ENCODE measurements at places on chromosomes 4 and X.

GRCh38 chr4:169040559-169041261 lies 30.7 kb upstream of the CBR4 start:
- DNase-seq = no peak

DNA sequence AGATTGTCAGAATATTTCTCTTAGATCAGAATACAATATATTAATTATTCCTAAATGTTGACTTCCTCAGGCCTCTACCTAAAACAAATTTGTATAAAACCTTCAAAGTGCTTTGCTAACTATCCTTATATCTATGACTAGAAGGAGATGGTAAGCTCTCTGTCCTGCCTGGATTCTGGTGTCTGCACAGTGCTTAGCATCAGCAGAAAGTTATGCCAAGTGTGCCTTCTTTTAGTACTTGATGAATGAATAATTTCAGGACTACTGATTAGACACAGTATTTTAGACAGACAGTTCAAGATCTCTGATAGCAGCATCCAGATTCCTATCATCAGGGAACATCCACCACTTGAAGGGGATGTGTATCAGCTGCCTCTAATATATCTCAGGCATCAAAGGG lies 242.4 kb upstream of the TLL1 start:
- DNase-seq = no peak

GRCh38 chr4:113384600-113384999 lies 335.1 kb downstream of the ANK2 start:
- DNase-seq = no peak

GRCh38 chr4:138977524-138977923 lies 38.1 kb upstream of the NOCT start:
- no peak for DNase-seq

GRCh38 chr4:154491341-154492271 lies at the start of gene DCHS2:
Gene DCHS2 (minus strand): TSS chr4:154491799. CDS start chr4:154491355, 444 bp downstream.
- DNase-seq = no peak

Data from naive thymus-derived CD8-positive, alpha-beta T cell (primary cell).